ENCODE measurements at places on chromosomes 11 and 22. TPM values are rescaled to one million over a fixed set of nuclear protein-coding genes. Genes with fewer than 3 reads are reported as not detected.

Gene SLC29A2
- 5.0 TPM for total RNA-seq

Gene ACR
- 2.2 TPM for total RNA-seq

Gene SERPING1
- 364 TPM for total RNA-seq

Gene RAB38
- total RNA-seq: 0.77 TPM

Gene SYTL2
- 76.6 TPM for total RNA-seq

Gene UBQLN3
- 0.29 TPM for total RNA-seq

Gene PARVG
- 129 TPM for total RNA-seq

Gene MRGPRE
- not detected for total RNA-seq

Gene RFPL3
- total RNA-seq: not detected

Gene CCDC134
- total RNA-seq: 11.5 TPM

Gene MMP27
- not detected for total RNA-seq

Gene GLYAT
- not detected for total RNA-seq

Gene FGF4
- total RNA-seq: not detected

Gene DDI1
- not detected for total RNA-seq

Gene SLC17A6
- not detected for total RNA-seq

Gene TYR
- total RNA-seq: not detected

Gene MTMR3
- total RNA-seq: 103 TPM

Gene FUT4
- 10.0 TPM for total RNA-seq

Gene OR4X1
- total RNA-seq: not detected

Gene DERL3
- total RNA-seq: 30.4 TPM

Gene DEFB131B
- total RNA-seq: not detected

All from spleen (tissue), 13 donors.